ENCODE measurements at places on chromosomes 3 and 15.

DNA sequence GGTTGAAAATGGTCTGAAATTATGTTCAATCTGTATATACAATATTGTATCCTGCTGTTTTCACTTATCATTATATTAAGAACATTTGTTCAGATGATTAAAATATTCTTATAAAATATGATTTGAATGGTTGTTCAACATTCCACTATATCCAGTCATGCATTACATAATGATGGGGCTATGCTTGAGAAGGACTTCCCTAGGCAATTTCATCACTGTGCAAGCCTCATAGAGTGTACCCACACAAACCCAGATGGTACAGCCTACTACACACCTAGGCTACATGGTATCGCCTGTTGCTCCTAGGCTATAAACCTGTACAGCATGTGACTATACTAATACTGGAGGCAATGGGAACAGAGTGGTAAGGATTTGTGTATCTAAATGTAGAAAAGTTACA lies 30.5 kb downstream of the SLC7A14 start:
- DNase-seq: peak; percentile 17

GRCh38 chr3:194622621-194623340 lies 10.4 kb downstream of the TMEM44 start:
- DNase-seq: no peak

DNA sequence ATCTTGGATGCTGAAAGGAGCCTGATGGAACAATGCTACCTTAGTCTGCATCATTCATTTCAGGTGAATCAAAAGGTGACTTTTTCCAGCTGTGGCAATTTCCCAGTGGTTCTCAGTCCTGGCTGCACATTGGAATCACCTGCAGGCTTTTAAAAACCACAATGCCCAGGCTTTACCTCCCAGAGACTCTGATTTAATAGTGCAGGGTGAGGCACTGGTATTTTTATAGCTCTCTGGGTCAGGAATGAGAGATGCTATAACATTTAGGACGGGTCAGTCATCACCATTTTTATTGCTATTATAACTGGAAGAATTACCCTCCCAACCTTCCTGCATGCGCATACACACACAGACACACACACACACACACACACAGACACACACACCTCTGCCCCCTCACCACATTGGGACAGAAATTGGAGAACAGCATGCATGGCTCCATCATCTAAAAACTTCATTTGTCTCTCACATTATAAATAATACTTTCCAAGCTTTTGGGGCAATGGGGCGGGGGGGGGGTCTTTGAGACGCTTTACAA lies 41.1 kb downstream of the LARP6 start:
- DNase-seq: no peak

GRCh38 chr3:16119887-16120286 lies 54.6 kb upstream of the GALNT15 start:
- DNase-seq: no peak
